T-cell (primary cell): ENCODE measurements at places on chromosomes 3 and 15. TPM values are rescaled to one million over a fixed set of nuclear protein-coding genes. Genes with fewer than 3 reads are reported as not detected.

DNA sequence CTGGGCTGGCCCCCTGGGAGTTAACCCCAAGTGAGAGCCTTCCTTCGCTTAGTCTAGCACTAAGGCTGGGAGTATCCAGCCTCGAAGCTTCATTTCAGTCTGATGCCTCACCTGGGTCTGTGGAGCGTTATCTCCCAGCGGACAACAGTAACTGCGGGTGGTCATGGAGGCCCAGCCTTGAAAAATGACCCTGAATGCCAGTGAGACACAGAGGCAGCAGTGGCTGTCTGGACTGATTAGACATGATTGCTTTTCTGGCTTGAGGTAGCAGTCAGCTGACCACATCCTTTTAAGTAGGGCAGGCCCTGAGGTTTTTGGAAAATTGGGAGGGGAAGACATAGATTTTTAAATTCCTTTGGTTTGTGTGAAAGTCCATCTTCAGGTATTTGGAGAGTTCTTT, 28.2 kb upstream of the TRIM59 start:
- H3K27me3 ChIP-seq: no peaks in the 10 kb centered on the region
- H3K4me1 ChIP-seq: no peaks in the 10 kb centered on the region

Gene CLN6
- total RNA-seq: 15.4 TPM

Gene PPP2R3A
- total RNA-seq: 0.47 TPM

DNA sequence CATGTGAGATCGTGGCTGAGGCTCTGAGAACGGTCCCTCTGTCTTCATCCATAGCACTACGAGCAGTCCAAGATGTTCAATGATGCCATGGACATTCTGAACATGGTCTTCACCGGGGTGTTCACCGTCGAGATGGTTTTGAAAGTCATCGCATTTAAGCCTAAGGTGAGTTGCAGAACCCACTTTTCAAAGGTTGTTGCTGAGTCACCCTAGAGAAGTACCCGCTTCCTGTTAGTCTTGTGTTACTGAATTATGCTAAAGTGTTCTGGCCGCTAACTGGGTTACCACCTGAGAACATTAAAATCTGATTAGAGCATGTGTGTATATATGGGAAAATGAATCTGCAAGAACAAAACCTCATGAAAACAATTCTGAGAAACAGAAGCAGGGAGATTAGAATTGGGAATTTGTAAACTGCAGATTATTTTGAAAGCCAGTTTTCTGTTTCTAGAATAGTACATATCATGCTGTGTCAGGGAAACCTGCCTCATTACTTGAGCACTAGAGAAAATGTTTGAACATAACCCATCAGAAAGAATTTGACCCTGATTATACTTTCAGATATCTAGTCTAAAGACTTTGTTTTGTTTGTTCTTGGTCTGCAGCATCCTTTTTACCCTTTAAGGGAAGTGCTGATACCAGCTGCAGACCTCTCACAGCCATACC, 92.6 kb downstream of the CHDH start:
- no peaks in the 10 kb centered on the region for H3K4me1 ChIP-seq
- DNase-seq: no peak
- H3K36me3 ChIP-seq: no peaks in the 10 kb centered on the region
- peak overlapping the region; percentile 20 for H3K27ac ChIP-seq

Gene GXYLT2
- total RNA-seq: not detected

Gene ZIC1
- not detected for total RNA-seq

Gene SGO1
- 0.72 TPM for total RNA-seq

Gene MAGEL2
- total RNA-seq: not detected
